Breast epithelium (tissue), 4 donors: ENCODE measurements at places on chromosomes 4 and X. TPM values are rescaled to one million over a fixed set of nuclear protein-coding genes. Genes with fewer than 3 reads are reported as not detected.

DNA sequence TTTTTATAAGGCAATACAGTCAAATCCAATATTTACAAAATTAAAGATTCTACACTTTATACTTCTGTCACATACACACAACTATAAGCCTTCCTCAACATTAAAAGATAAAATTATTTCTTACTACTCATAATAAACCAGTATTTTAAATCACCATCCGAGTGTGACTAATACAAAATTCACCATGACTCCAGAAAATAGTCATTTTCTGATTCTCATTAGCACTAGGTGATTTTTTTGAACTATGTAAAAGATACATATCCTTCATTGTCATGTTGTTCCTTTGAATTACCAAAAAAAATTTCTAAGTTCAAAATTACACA lies 646 bp upstream of the SLC7A11 start:
- DNase-seq: no peak

DNA sequence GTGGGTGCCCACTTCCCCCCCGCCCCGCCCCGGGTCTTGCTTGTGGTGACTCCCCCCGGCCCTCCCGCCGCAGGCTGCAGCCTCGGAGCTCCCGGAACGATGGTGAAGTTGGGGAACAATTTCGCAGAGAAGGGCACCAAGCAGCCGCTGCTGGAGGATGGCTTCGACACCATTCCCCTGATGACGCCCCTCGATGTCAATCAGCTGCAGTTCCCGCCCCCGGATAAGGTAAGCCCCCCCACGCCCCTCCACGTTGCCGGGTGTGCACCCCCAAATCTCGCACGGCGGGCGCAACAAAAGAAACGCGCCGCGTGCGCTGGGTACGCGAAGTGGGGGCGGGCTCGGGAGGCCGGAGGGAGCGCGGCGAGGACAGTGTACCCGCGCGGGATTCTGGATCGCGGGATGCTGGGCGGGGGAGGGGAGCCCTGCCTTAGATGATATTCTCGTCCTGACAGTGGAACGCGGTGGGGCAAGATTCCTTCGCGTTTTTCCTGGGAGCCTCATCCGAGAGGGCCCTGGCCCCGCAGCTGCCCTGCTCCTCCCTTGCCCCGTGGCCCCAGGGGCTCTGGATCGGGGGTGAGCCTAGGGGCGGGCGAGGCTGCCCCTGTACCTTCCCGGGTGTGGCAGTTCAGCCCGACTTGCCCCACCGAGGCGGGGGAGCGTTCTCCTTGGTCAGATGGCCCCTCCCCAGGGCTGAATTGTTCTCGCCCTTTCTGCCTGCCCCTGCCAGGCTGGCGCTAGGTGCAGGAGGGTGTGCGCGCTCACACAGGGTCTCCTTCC lies 819 bp downstream of the NSG1 start:
- DNase-seq: no peak

UGT8 gene
- 14.9 TPM for total RNA-seq

DNA sequence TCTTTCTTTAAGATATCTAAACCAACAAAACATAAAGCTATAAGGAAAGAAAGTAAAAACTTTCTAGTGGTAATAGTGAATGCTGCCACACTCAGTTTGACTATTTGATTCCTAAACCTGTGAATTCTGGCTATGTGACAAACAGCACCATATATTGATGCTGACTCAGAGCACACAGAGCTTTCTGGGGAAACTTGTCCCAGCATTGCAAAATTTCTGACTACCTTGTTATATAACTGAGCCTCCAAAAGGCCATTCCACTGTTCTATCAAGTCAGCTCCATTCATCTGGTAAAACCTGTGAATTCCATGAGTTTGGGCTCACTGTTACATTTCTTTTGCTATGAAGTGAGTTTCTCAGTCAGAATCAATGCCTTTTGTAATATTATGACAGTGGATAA lies 1229.7 kb downstream of the PCDH18 start:
- DNase-seq: no peak

- no peak for DNase-seq
These were observed 890 bp downstream of the RASSF6 start for GRCh38 chr4:73619346-73619745.

ADH1C gene
- 31.8 TPM for total RNA-seq

DNA sequence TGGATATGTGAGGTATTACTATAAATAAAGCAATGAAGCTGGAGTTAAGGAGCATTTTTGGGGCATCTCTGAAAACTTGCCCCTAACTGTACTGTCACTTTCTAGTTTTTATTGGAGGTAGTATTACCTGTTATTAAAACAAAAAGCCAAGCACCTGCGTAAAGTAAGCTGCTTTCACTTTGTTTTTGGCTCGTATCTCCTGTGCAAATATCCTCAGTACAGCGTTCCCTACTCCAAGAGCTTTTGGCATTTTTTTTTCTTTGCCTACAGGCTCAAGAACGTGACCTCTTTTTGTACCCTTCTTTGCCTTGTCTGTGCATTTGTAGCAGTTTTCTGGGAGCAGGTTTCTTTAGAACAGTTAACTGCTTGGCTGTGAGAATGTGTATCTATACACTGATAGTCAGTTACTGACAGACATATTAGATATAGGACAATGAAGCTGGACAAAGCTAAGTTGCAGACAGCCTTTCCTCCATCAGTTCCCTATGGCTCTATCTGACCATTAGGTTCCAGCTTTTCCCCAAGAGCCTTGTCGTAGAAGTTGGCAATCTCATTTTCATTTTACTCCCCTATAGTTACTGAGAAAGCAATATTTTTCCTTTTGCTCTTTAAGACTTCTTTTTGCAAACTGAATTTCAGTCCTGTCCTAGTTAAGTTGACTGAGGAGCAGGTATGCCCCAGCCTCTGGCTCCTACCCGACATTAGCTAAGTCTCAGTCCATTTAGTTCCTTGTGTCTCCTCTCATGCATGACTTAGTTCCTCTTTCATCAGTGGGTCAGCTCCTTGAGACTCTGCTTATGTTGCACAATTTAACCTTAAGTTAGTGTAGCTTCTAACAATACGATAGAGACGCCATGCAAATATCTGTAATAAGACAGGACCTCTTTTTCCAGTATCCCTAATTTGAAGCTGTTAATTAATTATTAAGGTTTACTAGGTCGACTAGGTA lies 71.5 kb upstream of the HPRT1 start:
- DNase-seq: no peak

GRCh38 chrX:144810539-144810938 lies 436.8 kb upstream of the SPANXN1 start:
- no peak for DNase-seq

DNA sequence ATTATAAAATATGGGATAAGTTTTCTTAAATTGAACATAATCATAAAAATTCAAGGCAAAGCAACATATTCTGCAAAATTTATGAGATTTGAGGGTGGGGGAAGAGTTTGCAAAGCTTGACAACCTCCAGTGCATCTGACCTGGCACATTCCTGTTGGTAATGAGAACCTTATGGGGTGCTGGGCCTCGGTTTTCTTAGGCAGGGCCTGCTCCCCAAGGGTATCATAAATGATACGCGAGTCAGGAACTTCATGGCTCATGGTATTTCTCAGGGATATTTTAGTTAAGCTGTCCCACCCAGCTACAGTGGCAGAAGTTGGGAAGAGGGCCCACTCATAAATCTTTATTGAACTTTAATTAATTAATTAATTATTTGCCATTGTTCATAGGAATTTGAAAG lies 13.2 kb downstream of the AFF2 start:
- no peak for DNase-seq

MAGEA1 gene
- total RNA-seq: not detected

DNA sequence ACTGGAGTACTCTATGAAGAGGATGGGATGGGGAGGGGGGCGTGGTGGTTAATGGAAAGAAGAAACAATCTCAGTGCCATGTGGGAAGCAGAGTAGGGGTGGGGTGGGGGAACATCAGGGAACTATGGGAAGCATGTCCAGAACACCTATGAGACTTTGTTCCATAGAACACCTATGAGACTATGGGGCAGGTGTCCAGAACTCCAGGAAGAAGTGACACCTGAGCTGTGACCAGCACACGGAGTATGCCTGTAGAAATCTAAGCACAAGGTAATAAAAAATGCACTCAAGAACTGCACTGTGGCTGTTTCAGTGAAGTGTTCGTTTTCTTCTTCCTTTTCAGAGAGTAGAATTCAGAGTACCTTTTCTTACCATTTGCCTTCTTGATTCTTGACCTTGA lies 704.8 kb upstream of the TENM3 start:
- no peak for DNase-seq

TNIP3 gene
- not detected for total RNA-seq

GRCh38 chr4:14916554-14917297 lies 85.6 kb upstream of the CPEB2 start:
- DNase-seq: no peak

- DNase-seq: no peak
These were observed 153.8 kb upstream of the RAPGEF2 start for GRCh38 chr4:158949099-158949498.

DNA sequence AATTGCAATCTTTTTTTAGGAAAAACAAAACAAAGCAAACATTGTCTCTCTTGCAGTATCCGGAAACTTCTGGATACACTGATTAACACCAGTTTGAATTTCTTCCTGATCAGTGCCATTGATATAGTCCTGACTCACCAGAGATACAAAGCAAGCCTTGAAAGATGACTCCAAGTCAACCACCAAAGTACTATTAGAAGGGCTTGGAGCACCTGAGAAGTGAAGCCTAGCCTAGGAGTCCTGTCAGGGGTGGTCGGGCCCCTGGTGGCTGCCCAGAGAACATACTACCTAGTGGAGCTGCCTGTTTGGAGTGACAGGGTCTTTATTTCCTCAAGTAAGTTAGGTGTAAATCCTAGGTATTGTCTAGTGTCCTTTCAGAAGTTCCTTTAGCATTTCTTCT lies 593.2 kb downstream of the ZNF674 start:
- DNase-seq: no peak

LUZP4 gene
- total RNA-seq: not detected

DNA sequence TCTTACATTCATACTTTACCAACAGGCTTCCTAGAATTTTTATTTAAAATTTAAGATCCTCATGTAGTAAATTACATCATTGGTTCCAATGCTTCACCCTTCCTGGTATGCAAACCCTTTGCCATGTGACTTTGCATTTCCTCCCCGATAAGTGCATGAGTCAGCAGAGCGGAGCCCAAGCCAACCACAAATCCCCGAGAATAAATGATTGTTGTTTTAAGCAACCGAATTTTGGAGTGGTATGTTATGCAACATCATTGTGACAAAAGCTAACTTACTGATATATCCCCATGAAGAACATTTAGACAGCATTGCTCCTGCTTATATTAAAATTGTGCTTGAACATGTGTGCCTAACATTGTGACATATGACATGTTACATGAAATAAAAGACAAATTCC lies 199.4 kb upstream of the DDX53 start:
- no peak for DNase-seq

DNA sequence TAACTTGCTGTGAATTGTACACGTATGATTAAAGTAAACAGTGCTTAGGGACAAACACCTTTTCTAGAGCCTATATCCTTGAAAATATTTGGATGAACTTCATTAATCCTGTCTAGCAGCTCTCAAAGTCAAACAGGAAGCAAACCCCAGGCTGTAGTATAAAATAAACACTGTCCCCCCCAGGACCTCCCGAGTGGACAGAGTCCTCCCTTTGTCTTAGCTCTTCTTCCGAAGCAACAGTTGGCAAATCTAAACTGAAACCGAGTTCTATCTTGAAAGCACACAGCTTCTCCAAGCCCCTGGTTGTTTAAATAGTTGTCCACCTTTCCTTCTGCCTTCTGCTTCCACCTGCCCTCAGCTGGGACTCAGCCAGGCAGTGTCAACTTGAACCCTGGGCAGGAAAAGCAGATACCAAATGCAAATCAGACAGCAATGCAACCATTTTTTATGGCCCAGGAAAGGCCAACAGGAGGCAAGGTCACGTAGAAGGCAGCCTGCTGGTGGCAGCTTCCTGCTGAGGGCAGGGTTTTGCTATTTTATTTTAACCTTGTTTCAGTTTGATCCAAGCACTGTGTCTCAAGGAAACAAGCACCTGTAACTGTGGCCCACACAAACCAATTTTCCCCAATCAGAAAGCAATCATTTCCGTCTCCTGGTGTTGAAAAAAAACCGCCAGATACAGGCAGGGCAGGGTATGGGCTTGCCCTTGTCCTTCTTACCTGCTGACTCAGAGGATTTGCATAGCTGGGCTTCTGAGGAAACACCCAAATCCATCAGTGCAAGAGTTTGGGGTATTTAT lies 110.3 kb upstream of the KIT start:
- no peak for DNase-seq

DNA sequence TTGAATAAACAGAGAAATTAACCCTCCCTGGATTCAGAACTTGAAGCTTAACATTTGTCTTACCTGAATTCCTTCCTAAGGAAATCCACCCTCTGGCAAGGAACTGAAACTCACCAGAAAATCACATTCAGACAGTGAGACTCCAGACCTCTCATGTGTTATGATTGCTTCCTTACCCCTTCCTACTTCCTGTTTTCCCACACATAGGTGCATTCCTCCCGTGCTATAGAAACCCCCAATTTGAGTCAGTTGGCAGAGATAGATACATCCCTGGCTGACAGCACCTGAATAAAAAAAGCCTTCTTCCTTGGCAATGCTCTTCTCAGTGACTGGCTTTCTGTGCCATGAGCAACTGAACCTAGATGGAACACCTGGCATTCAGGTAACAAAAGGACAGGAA lies 157.0 kb upstream of the SMIM31 start:
- DNase-seq: no peak

- no peak for DNase-seq
These were observed 166.5 kb upstream of the STS start for GRCh38 chrX:6980981-6981380.

DNA sequence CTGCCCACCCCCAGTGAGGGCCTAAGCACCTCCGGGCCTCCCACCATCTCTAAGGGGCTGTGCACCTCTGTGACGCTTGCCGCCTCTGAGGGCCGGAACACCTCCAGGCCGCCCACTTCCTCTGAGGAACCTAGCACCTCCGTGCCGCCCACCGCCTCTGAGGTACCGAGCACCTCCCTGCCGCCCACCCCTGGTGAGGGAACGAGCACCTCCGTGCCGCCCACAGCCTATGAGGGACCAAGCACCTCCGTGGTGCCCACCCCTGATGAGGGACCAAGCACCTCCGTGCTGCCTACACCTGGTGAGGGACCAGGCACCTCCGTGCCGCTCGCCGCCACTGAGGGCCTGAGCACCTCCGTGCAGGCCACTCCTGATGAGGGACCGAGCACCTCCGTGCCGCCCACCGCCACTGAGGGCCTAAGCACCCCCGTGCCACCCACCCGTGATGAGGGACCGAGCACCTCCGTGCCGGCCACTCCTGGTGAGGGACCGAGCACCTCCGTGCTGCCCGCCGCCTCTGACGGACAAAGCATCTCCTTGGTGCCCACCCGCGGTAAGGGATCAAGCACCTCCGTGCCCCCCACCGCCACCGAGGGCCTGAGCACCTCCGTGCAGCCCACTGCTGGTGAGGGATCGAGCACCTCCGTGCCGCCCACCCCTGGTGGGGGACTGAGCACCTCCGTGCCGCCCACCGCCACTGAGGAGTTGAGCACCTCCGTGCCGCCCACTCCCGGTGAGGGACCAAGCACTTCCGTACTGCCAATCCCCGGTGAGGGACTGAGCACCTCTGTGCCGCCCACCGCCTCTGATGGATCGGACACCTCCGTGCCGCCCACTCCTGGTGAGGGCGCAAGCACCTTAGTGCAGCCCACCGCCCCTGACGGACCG lies 977 bp downstream of the MAGEE1 start:
- no peak for DNase-seq

CRMP1 gene
- 1.3 TPM for total RNA-seq
